GM23338 (cell line): ENCODE measurements at places on chromosomes 1 and 21.

- no peaks in the 10 kb centered on the region for H3K27me3 ChIP-seq
- no peak overlapping the region for H3K27ac ChIP-seq
- no peaks in the 10 kb centered on the region; the same call in 1 of the 2 replicates for H3K4me1 ChIP-seq
- DNase-seq, result no peak
- H3K36me3 ChIP-seq, result no peaks in the 10 kb centered on the region
These were observed 61.7 kb upstream of the PUM1 start for GRCh38 chr1:31127266-31127665.

DNA sequence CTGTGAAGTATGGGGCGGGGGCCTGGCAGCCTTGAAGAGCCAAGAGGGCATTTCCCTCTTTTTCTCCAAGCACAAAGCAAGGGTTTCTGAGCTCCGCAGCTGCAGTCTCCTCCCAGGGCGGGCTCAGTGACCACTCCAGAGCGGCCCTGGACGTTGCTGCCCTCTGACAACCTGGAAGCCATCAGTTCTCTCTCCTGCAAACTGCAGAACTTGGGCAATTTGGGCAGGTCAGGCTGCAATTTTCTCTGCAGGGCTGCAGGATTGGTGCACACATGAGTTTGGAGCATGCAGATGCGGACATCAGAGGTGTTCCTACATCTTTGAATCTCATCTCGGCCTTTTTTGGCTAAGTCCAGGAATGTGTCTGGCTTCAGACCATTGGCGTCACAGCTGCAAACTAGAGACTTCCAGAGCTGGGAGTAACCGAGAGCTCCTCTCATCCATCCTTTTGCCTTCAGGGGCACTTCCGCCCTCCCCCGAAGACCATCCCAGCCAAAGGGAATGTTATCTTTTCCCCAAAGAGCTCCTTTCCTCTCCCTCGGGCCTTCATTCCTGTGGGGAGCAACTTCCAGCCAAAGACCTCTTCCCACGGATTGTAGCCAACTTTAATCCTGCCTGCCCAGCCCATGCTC lies 139.6 kb upstream of the WNT4 start:
- no peaks in the 10 kb centered on the region for H3K4me1 ChIP-seq
- no peak overlapping the region for H3K4me3 ChIP-seq
- DNase-seq, result no peak
- H3K27me3 ChIP-seq, result no peaks in the 10 kb centered on the region

- H3K27me3 ChIP-seq, result peaks cover 4% of the 10 kb centered on the region; the same call in 1 of the 2 replicates
- no peak for DNase-seq
- peaks cover 17% of the 10 kb centered on the region; the same call in 1 of the 2 replicates for H3K4me1 ChIP-seq
- no peak overlapping the region for H3K4me3 ChIP-seq
- no peak overlapping the region for H3K27ac ChIP-seq
These were observed 75.2 kb upstream of the LRRN2 start for GRCh38 chr1:204760757-204761156.

GRCh38 chr1:206036663-206037455 lies 13.2 kb upstream of the CTSE start:
- no peak overlapping the region for H3K4me3 ChIP-seq
- H3K27ac ChIP-seq, result no peak overlapping the region
- no peak for DNase-seq
- peaks cover 19% of the 10 kb centered on the region for H3K4me1 ChIP-seq
- no peaks in the 10 kb centered on the region for H3K27me3 ChIP-seq
- H3K36me3 ChIP-seq, result no peaks in the 10 kb centered on the region
